ENCODE measurements at places on chromosomes 6 and 20.

- DNase-seq = peak; percentile 49
Observed at GRCh38 chr6:72363844-72364740, 257.8 kb upstream of the KCNQ5 start.

GRCh38 chr6:40545954-40546353, 41.2 kb downstream of the LRFN2 start:
- no peak for DNase-seq

- DNase-seq = peak; percentile 54
Observed at GRCh38 chr6:5132731-5133130, 47.6 kb downstream of the PPP1R3G start.

DNA sequence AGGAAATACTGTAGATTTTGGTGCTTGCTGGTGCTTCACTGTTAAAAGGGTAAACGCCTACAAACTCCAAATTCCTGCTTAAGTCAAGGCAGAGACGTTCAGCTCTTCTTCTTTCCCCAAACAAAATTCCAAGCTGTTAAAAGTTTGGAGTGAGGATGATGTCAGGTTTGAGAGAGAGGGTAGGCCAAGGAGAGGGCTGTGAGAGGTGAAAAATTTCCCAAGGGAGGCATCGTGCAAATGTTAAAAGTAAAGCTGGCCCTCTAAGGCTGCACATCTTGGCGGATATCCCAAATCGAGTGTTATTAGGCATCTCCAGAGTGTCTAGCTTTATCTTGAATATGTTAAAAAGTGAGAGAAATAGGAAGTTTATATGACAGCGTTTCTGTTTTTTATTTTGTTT, 651.8 kb downstream of the QKI start:
- DNase-seq = no peak

GRCh38 chr6:116461331-116461931, at the start of gene CALHM6:
Gene CALHM6, plus strand, starts transcription at chr6:116461375. Its CDS starts 555 bp downstream, at chr6:116461930.
- no peak for DNase-seq

DNA sequence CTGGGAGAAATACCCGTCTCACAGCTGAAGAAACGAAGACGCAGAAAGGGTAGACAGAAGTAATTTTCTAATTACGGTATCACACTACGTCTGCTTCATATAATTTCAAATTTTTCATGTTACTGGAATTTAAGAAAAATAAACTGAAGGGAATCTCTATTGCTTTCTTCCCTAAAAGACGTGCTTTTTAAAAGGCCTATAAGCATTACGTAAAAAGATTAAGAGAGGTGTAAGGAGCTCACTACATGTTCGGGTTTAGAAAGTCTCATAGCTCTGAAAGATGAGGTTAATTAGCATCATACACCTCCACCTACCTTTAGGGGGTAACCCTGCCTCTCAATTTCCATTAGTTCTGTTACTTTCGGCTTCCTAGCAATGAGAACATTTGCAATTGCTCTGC, 787 bp upstream of the PLAGL1 start:
- DNase-seq = no peak
